Activated naive CD4-positive, alpha-beta T cell treated with Interleukin-2 at 50 U/mL for 16 hours (primary cell): ENCODE measurements at places on chromosomes 1 and 21.

- DNase-seq: no peak
Observed at GRCh38 chr1:208113011-208113410, 131.2 kb downstream of the PLXNA2 start.

GRCh38 chr1:183508694-183509093, 36.4 kb downstream of the SMG7 start:
- DNase-seq: no peak

DNA sequence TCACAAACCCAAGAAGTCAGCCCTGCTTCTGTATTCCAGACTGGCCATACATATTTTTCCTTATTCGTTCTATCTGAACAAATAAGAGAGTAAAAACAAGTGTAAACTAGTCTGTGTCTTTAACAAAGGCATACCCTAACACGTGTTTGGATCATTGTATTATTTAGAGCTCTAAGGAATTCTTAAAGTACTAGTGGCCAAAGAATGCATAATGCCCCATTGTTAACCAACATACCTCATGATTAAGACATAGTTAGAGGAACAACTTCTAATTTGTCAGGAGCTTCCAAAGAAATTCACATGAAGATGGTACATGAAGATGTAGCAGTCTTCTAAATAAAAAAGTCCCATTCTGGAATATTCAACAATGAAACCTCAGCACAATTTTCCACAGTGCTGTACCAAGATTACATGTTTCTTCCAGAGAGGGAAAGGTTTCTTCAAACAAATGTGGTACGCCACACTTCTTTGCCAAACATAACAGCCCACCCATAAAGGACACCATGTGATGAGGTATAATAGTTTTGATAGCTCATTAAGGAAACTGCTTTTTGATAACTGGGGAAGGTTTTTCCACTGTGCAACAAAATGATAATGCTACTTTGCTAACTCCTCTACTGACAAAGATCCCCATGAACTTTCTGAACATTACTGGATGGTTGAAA, 5.0 kb downstream of the PALMD start:
- DNase-seq: no peak

- peak; percentile 11 for DNase-seq
Observed at GRCh38 chr1:212162635-212163034, 122.6 kb upstream of the PPP2R5A start.

DNA sequence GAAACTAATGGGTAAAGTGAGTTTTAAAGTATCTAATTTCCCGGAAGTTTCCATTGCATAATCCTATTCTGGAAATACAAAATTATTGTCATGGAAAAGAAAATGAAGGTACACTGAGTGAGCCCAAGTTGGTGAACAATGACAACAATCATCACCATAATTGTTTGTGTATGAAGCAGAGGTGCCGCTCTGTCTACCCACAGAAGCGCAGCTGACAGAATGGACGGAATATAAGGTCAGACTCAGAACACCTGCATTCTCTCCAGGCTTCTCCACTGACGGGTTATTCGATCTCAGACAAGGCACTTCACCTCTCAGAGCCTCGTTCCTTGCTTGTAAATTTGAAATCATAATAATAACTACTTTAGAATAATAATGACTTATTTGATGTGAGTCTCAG, 99.1 kb upstream of the NGF start:
- DNase-seq: no peak

DNA sequence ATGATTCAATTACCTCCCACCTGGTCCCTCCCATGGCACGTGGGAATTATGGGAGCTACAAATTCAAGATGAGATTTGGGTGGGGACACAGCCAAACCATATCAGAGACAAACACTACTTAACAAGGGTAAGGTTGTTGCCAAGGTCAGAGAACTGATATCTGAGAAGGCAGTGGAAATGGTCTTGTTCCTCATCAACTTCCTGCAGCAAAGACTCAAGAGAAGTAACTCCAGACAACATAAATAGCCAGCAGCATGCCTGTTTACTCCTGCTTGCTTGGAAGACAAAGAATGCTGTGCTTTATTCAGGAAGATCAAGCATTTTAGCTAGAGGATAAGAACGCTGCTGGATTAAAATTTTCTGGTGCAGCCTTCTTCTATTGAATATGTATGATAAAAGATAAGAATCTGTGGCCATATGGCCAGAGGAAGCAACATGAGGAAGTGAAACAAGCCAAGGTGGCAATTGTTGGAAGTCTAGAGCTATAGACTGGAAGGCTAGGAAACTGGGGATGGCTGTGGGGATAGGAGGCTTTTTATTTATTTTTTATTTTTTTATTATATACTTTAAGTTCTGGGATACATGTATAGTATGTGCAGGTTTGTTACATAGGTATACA, 36.4 kb downstream of the DDAH1 start:
- no peak for DNase-seq

DNA sequence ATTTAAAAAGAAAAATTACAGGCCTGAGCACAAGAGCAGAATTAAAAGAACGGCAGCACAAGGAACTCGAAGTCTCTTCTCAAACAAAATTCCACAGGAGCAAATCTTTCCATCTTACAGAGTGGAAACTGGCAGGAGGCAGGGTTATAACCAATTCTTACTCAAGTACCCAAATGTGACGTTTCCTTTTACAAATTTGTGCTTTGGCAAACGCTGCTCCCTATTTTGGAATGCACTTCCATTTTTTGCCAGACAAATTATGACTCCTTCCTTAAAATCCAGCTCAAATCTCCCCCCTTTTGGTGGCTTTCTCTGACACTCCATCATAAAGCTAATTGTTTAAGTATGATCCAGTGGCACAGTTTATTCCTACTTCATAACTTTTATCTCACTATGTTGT, 7.8 kb downstream of the ERI3 start:
- no peak for DNase-seq

- no peak for DNase-seq
Observed at GRCh38 chr1:61898658-61899057, 156.4 kb downstream of the PATJ start.

DNA sequence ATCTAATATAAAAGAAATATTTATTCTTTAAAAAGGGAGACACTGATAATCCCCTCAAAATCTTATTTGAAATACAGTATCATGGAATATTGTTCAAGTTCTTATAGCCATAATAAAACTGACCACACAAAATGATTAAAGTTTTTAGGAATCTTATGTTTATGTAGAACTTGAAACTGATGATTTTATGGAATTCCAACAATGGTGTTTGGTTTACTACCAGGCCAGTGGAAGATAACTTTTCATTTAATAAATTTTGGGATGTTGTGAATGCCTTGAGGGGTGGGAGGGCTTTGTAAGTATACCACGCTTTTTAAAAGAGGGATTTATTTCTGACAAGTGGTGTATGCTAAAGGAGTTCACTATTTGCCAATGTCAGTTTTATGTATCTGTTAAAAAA, 87.7 kb downstream of the RAB3GAP2 start:
- DNase-seq: no peak

DNA sequence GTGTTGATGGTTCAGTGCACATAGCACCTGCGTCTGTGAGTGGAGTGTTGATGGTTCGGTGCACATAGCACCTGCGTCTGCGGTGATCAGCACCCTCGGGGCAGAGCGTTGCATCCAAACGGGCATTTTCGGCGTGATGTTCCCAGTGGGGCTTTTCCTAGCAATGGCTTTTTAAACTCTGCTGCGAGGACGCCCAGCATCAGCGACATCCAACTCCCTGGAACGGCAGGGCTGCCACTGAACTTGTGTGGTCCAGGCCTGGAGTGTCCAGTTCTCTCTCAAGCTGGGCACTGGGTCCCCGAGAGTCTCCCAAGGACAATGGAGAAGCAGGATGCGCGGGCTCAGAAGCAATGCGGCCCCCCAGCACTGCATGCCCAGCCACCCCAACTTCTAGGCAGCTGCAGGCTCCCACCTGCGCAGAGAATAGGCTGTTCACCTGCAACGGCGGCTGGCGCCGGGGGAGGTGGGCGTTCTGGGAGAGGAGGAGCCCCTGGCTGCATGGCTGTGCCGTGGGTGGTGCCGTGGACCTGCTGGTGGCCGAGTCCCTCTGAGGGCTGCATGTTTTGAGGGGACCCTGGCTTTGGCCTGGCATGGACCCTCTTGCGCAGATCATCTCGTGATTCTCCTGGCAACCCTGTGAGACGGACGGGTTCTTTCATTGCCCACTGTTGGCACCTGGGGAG, 10.1 kb upstream of the C1orf174 start:
- DNase-seq: no peak

DNA sequence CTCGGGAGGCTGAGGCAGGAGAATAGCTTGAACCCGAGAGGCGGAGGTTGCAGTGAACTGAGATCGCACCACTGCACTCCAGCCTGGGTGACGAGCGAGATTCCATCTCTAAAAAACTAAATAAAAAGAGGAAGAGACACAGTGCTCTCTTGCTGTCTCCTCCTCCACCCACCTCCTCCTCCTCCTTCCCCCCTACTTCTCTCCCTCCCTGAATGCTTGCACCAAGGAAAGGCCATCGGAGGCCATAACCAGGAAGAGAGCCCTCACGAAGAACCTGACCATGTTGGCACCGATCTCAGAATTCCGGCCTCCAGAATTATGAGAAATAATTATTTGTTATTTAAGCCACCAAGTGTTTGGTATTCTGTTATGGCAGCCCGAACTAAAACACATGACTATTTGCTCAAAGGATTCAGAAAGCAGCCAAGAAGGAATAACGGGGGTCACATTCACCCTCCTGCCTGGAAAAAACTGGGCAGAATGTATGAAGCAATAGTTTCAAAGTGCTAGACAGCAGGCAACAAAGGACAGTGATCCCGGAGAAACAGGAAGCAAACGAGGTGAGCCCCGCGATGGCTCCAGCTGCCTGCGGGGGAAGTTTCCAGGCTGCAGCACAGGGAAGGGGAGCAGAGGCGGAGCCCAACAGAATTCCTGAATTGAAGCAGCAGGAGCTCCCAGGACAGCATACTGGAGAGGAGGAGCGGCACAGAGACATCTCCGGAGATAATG, 35.8 kb downstream of the LDLRAD1 start:
- no peak for DNase-seq

GRCh38 chr1:29806646-29807319, 570.5 kb downstream of the PTPRU start:
- DNase-seq: no peak

GRCh38 chr1:80441664-80442063, 1359.1 kb upstream of the ADGRL2 start:
- DNase-seq: no peak

GRCh38 chr1:95257758-95258157, 23.7 kb downstream of the RWDD3 start:
- no peak for DNase-seq

GRCh38 chr21:25733859-25734653, 648 bp downstream of the ATP5PF start:
- peak; percentile 47 for DNase-seq

- DNase-seq: no peak
Observed at GRCh38 chr1:10889650-10890353, 93.4 kb upstream of the CASZ1 start.

GRCh38 chr1:36248250-36248894, 24.1 kb downstream of the THRAP3 start:
- DNase-seq: no peak

DNA sequence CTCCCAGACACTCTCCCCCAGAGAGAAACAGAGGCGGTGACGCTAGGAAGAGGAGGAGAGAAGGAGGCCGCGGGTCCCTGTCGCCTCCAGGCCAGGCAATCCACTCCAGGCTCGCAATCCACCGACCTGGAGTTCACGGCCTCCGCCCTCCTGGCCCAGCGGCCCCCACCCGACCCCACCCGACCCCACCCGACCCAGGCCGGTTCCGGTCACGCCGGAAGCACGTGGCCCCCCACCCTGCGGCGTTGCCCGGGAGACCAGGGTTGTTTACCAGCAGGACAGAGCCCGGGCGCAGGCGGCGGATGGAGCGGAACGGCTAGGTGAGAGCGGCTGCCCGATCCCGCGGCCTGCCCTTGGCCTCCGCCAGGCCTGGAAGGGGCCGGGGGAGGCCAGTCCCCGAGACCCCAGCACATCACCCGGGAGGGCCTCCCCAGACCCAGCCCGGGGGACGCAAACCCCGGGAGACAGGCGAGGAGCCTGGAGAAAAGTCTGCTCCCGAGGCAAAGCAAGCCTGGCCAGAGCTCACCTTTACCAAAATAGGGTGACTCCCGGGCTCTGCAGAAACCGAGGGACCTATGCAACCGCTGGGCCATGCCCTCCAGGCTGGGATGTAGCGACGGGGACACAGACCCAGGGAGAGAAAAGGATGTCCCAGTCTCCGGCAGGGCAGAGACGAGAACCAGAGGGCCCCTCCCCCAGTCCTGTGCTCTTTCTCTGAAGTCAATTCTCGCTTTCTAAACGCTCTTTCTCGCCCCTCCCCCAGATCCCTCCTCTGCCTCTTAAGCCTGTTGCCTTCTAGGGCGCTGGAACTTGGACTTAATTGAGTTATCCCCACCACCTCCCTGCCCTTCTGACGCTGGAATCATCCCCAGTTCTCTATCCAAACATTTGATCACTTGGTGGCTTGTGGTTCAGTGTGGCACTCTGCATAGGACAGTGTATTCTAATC, at the start of the genes PLA2G2C and UBXN10:
TSS of gene PLA2G2C (minus strand) at position 685 of the 949 bp plus-strand sequence. CDS start 9,155 bp downstream, outside the sequence.
TSS of gene UBXN10 (plus strand) at position 263 of the 949 bp plus-strand sequence. CDS start 4,466 bp downstream, outside the sequence.
- peak; percentile 75 for DNase-seq

GRCh38 chr1:231781892-231782291, 155.3 kb downstream of the DISC1 start:
- no peak for DNase-seq

GRCh38 chr1:29808141-29808995, 572.0 kb downstream of the PTPRU start:
- DNase-seq: no peak

GRCh38 chr1:54291276-54292001, 91.5 kb downstream of the MRPL37 start:
- DNase-seq: no peak

- DNase-seq: no peak
Observed at GRCh38 chr1:16920951-16921350, 780 bp upstream of the CROCC start.

- no peak for DNase-seq
Observed at GRCh38 chr1:190138702-190139101, 339.0 kb downstream of the BRINP3 start.

GRCh38 chr1:3028531-3029282, 7.4 kb downstream of the ACTRT2 start:
- no peak for DNase-seq

DNA sequence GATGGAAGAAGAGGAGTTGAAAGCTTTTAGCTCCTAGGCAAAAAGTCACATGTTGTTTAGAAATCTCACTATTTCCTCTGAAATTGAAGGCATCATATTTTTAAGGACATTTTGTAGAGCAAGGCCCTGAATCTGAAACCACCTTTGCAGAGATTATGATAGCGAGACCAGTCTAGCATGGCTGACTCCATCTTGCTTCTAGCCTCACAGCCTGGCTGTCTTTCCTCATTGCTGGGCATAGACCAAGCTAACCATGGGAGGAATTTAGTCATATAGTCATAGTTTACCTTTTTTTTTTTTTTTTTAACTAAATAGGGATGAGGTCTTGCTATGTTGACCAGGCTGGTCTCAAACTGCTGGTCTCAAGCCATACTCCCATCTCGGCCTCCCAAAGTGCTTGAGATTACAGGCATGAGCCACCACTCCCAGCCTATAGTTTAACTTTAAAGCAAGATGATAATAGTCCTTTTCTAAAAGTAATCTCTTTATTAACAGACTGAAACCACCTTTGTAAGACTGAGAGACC, 42.2 kb upstream of the ZNF326 start:
- DNase-seq: no peak

- DNase-seq: no peak
Observed at GRCh38 chr1:187300081-187300480, 471.3 kb downstream of the PLA2G4A start.

GRCh38 chr1:149972547-149972946, 35.9 kb upstream of the MTMR11 start:
- DNase-seq: no peak
